Stimulated activated CD8-positive, alpha-beta memory T cell treated with anti-CD3 and anti-CD28 coated beads, Interleukin-7, amount 100 ng/mL, for 4 hours (primary cell): ENCODE measurements at places on chromosomes 4 and X.

- peak; percentile 52 for DNase-seq
Measured at GRCh38 chr4:186204103-186204559, 12.8 kb downstream of the CYP4V2 start.

- DNase-seq, result no peak
Measured at GRCh38 chrX:47179928-47180255, 13.7 kb upstream of the UBA1 start.

- peak; percentile 47 for DNase-seq
Measured at GRCh38 chrX:47384502-47384901, 14.1 kb downstream of the ZNF157 start.

GRCh38 chr4:94689155-94689860 lies 68.4 kb upstream of the BMPR1B start:
- no peak for DNase-seq

GRCh38 chrX:2697306-2697705 lies 6.2 kb downstream of the CD99 start:
- no peak for DNase-seq

DNA sequence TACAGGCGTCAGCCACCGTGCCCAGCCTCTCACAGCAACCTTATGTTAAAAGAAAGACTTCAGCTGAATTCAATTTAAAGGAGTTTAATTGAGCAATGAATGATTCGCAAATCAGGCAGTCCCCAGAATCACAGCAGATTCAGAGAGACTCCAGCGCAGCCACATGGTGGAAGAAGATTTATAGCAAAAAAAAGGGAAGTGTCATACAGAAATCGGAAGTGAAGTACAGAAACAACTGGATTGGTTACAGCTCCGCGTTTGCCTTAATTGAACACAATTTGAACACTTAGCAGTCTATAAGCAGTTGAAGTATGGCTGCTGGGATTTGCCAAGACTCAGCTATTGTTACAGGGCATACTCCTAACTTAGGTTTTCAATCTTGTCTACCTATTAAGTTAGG lies 19.8 kb downstream of the CENPVL3 start:
- no peak for DNase-seq

GRCh38 chrX:51336584-51336983 lies 4.0 kb downstream of the NUDT10 start:
- DNase-seq, result no peak

GRCh38 chrX:2799369-2799768 lies 29.4 kb upstream of the GYG2 start:
- no peak for DNase-seq

DNA sequence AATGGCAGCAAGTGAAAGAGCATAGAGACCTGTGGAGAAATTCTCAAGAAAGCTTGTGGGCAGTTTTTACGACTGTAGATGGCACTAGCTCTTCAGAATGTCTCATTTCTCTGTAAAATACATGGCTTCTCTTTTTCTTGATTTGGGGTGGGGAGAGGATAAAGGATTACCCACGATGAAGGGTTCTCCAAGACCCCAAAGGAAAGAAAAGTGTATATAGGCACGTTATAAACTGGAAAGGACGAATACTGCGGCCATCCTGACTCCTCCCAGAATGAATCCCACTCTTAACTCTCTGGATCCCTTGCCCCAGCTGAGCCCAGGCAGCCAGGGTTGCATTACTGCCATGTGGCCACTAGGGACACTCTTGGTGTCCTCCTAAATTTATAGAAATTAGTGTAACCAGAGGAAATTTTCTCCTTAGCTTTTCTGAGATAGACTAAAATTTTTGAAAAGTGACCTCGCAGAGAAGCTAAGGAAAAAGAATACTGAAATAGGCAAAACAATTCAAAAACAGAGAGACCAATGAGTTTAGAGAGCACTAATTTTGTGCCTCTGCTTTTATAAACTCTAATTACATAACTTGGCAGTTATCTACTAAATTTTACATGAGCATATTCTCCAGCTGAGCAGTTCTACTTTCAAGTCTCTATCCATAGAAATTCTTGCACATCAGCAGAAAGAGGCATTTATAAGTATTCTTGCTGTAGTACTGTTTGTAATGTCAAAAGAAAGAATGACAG lies 37.8 kb upstream of the PCDH19 start:
- DNase-seq, result no peak

DNA sequence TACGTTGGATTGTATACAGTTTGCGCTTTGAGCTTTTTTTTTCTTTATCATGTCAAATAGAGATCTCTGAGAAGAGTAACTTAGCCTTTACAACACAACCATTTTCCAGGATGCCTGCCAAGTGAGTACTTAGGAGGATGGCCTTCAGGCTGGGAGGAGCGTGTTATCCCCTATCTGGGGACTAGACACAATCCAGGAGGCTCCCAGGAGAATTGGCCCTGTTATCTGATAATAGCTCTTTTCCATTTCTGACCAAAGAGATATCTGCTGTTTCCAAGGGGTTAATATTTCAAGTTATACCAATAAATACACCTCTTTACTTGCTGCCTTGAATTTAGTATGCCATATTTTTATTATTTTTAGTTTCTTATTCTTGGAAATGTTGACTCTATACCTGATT lies 169.5 kb upstream of the SMARCAD1 start:
- no peak for DNase-seq

GRCh38 chr4:45475548-45475947 lies 648.3 kb downstream of the GABRG1 start:
- DNase-seq, result no peak

GRCh38 chr4:102574317-102574716 lies 73.2 kb downstream of the NFKB1 start:
- no peak for DNase-seq

- no peak for DNase-seq
Measured at GRCh38 chr4:85756938-85757337, 282.0 kb downstream of the ARHGAP24 start.

DNA sequence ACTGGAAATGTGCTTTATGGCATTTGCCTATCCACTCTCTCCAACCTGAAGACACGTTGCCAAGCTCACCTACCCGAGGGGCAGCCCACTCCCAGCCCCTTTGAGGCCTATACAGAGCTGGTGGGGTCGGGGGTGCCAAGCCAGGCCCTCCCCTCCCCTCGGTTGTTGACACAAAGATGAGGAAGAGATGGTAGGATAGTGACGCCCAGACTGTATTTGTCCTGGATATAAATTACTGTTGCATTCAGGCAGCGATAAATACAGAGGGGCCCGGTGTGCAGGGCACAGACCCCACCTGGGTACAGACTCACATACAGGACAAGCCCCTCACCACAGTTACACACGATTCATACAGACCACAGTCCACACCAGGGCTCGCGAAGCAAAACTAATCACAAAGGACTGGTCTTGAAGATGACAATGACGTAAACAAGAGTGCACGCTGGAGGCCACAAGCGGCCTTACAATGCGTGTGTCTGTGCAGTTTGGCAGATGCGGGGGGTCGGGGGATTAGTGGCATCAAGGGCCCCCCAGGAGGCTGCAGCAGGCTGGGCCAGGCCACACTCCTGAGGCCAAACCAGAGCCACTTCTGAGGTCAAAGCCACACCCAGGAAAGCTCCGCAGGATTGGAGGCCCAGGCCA lies 14.6 kb downstream of the DGKQ start:
- DNase-seq, result no peak

- DNase-seq, result no peak
Measured at GRCh38 chrX:48713847-48714246, 17.3 kb downstream of the SUV39H1 start.

GRCh38 chrX:15864023-15864422 lies 9.4 kb upstream of the AP1S2 start:
- no peak for DNase-seq

DNA sequence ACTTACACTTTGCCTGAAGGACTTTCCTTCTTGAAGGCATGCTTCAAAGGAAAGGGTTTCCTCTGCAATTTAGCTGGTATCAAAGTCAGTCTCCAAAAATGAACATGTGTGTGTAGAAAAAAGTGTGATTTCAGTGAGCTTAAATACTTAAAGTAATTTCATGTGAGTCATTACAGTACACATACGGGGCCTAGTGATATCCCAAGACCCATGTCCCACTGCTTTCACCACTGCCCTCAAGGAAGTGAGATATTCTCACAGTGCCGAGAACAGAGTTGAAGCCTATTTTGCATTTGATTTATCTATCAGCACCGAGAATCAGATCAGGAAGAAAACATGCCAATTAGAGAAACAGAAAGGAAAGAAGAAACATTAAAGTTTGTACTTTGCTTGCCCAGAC lies 61.0 kb downstream of the CHST7 start:
- DNase-seq, result no peak

GRCh38 chr4:89296896-89297295 lies 10.7 kb downstream of the GPRIN3 start:
- DNase-seq, result no peak

- DNase-seq, result no peak
Measured at GRCh38 chrX:49761481-49761880, 65.7 kb upstream of the PAGE1 start.

- no peak for DNase-seq
Measured at GRCh38 chr4:113878668-113879067, 100.8 kb downstream of the ARSJ start.

DNA sequence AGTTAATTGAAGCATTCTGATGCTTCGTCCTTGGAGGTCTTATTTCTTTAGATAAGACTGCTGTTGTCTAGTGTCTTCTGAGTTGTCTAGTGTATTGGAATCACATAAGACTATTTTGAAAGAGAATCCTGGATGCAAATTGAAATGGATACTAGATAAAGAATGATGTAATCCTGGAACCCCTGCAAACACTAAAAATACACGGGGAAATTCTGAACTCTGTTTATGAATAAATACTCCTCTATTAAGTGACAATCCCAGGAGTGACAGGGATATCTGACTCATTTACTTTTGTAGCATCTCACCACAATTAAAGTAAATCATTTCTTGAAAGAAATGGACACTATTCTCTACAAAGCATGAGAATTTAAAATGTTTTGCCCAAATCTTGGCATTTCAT lies 968 bp downstream of the ASB11 start:
- no peak for DNase-seq

- no peak for DNase-seq
Measured at GRCh38 chr4:140637836-140638235, 69.1 kb upstream of the UCP1 start.

DNA sequence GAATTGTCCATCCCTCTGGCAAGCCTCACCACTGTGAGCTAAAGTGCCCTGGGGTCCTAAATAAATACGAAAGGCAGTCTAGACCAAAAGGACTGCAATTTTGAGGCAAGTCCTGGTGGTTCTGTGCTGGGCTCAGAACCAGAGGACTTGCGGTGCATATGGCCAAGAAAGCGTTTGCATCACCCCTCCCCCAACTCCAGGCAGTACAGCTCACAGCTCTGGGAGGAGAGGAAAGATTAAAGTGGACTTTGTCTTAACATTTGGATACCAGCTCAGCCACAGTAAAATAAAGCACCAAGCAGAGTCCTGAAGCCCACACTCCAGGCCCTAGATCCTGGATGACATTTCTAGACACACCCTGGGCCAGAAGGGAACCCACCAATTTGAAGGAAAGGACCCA lies 24.9 kb downstream of the RNF128 start:
- DNase-seq, result no peak

- no peak for DNase-seq
Measured at GRCh38 chr4:138299881-138300280, 57.7 kb upstream of the SLC7A11 start.

DNA sequence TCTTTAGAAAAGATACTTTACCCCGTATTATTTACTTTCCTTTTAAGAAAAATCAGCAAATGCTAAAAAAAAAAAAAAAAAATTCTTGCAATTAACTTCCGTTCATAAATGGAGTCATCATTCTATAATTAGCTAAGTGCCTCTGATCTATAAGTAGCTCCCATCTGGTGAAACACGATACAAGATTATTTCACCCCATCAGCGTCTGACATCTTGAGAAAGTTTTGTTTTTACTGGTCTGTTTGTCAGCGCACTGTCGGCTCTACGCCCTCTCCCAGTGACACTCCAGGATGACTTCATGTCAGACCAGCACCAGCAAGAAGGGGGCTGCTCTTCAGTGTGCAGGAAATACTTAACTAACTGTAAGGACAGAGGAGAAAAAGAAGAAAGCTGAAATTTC lies 108.3 kb downstream of the AFAP1 start:
- no peak for DNase-seq

GRCh38 chrX:150303386-150304097 lies 59.6 kb upstream of the MAMLD1 start:
- DNase-seq, result no peak

DNA sequence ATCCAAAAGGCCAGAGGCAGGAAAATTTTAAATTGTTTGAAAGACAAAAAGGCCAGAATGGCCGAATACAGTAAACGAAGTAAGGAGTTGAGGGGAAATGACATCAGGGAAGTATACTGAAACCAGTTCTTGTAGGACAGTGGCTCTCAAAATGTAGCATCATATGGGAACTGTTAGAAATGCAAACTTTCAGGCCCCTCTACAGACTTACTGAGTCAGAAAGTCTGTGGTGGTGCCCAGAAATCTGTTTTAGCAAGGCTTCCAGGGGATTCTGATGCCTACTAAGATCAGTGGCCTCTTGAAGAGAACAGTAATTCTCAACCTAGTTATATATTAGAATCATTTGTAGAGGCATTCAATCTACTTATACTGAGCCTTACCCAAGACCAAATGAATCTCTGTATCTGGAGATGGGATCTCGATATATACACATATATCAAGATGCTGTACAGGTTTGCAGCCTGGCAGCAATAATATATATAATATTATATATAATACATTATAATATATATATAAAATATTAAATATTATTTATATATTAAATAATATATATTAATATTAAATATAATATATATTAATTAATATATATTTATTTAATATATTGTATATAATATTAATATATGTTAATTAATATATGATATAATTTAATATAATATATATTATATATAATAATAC lies 39.7 kb downstream of the ADAMTS3 start:
- no peak for DNase-seq

GRCh38 chr4:87399148-87399547 lies 8.2 kb upstream of the HSD17B11 start:
- DNase-seq, result no peak

DNA sequence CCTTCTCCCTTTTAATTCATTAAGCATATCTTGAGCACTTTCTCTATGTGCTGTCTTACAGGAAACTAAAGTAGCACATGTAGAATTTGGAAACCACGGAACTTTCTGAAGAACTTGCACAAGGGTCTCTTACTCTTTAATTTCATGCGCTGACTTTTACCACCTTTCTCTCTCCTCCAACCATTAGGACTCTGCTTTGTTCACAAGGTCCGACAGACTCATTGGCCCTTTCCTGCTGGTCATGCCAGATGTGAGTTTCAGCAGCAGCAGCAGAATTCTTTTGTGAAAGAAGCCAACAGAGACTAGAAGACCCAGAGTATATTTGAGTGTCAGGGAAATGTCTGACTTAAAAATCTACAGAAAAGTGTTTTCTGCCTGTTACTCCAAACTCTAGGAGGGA lies 207.1 kb downstream of the GUCY2F start:
- DNase-seq, result no peak

DNA sequence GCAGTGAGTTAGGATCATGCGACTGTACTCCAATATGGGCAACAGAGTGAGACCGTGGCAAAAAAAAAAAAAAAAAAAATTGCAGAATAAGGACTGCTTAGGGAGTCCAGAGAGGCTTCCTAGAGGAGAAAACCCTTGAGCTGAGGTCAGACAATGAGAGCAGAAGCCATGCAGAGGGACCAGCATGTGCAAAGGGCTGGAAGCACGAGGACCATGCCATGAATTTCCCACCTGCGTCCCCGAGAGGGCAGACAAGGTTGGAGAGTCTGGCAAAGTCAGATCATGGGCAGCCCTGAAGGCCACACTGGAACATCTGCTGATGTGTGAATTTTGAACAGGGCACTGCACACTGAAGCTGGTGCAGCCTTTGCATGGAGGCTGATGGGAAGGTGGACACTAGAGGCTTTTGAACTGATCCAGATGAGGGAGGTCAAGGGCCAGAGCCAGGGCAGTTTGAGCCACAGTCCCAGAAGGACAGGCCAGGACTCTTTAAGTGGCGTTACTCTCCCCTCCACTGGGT lies 6.5 kb upstream of the JAKMIP1 start:
- no peak for DNase-seq
